Dermis blood vessel endothelial cell (primary cell): ENCODE measurements at places on chromosomes 3 and 15.

- no peak for DNase-seq
Measured at GRCh38 chr3:126407412-126408044, 12.8 kb downstream of the CFAP100 start.

GRCh38 chr15:44340410-44340809, 51.9 kb downstream of the GOLM2 start:
- peak; percentile 3 for DNase-seq

DNA sequence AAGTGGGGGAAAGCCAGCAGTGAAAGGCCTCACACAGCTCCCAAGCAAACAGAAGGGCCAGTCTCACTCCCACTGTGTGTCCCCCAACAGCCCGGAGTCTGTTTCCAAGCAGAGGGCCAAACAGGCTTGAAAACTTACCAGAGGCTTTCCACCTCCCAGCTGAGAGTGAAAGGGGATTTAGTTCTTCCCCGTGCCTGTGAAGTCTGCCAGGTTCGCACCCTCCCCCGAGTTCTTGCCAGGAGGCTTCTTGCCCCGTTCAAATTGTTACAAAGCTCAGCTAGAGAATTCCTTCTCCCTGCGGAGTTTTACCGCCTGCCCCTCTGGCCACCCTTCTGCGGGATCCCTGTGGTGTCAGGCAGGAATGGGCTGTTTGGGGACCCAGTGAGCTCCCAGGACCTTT, 68.0 kb upstream of the WNT7A start:
- DNase-seq, result no peak

GRCh38 chr3:138942861-138943623, 3.9 kb downstream of the FOXL2 start:
- DNase-seq, result no peak

GRCh38 chr3:140093742-140094141, 158.8 kb downstream of the CLSTN2 start:
- no peak for DNase-seq

GRCh38 chr15:65263313-65263712, 23.4 kb downstream of the PARP16 start:
- no peak for DNase-seq

- no peak for DNase-seq
Measured at GRCh38 chr3:197017003-197017402, 12.6 kb downstream of the MELTF start.
